Activated naive CD8-positive, alpha-beta T cell treated with anti-CD3 and anti-CD28 coated beads, Interleukin-2, amount 50 U/mL, for 24 hours (primary cell): ENCODE measurements at places on chromosomes 3 and 15.

DNA sequence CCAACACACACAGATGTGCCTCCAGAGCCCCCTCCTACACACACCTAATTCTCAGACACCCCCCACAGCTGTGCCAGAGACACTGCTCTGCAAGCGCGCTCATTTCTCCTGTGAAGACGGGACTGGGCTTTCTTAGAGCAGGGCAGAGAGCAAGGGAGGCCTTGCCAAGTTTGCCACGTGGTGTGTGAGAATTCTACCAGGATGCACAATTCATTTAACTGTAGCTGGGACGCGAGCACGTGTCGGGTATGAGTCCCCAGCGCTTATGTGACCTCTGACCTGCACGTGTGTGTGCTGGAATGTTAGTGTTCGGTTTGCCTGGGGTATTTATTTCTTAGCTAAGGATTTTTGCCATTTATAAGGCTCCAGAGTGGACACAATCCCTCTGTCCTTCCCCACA lies 37.0 kb downstream of the FEM1B start:
- DNase-seq: no peak

DNA sequence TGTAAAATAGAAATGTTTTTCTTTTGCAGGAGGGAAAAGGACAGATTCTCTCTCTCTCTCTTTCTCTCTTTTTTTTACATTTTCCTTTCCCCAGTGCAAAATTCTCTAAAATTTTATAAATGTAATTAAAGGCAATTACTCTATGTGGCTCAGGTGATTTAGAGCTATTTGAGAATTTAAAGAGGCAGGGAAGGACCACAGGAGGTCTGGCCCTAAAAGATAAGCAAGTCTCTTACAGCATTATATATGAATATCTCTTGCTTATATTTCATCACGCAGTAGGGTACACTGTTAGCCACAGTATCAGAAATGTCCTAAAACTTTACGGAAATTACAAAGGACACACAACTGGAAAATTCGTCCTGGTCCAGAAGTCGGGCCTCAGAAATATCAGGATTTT lies 70.5 kb upstream of the PPIB start:
- no peak for DNase-seq

GRCh38 chr3:69180869-69181591 lies 58.6 kb upstream of the LMOD3 start:
- no peak for DNase-seq

DNA sequence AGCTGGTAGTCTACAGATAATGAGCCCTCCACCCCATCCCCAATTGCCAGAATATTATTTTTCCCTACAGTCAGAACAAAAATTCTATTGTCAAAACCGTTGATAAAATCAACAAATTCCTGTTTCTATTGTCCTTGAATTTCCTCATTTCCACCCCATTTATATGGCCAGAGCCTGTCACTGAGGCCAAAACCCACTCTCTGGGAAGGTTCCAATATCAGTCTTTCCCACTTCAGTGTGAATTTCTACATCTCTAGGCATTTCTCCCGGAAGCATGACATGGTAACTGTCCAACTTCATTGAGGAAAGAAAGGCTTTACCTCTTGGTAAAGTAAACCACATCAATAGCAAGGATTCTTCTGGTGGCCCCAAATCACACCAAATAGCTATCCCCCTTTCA lies 41.6 kb downstream of the C2CD4A start:
- no peak for DNase-seq

DNA sequence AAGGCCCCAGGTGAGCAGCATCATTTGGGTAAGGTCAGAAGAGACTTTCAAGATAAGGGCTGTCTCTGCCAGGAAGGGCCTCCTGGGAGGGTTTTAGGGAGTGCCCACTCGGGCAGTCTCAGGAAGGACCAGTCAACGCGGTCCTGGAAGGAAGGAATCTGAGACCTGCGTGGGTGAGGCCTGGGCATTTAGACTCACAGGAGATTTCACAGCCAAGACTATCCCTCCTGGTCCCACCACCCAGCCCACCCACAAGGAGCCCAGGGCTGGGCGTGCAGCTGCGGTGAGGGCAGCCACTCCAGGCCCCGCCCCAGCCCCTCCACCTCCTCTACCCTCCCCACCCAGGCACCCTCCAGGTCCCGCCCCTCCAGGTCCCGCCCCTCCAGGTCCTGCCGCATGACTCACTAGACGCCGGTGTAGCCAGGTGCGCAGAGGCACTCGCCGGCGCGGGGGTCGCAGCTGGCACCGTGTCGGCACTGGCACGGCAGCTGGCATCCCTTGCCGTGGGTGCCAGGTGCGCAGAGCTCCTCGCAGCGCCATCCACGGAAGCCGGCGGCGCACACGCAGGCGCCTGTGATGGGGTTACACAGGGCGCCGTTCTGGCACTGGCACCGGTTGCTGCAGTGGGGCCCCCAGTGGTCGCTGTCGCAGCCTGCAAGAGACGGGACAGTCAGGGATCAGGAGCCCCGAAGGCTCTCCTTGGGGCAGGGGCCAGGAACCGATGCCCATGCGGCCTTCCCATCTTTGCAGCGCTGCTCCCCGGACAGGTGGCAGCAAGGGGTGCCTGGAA lies 112.7 kb downstream of the RAB11A start:
- peak; percentile 46 for DNase-seq

GRCh38 chr15:75095594-75095993 lies 72.2 kb downstream of the PPCDC start:
- no peak for DNase-seq

GRCh38 chr15:89007989-89008388 lies 80.3 kb upstream of the ABHD2 start:
- no peak for DNase-seq

DNA sequence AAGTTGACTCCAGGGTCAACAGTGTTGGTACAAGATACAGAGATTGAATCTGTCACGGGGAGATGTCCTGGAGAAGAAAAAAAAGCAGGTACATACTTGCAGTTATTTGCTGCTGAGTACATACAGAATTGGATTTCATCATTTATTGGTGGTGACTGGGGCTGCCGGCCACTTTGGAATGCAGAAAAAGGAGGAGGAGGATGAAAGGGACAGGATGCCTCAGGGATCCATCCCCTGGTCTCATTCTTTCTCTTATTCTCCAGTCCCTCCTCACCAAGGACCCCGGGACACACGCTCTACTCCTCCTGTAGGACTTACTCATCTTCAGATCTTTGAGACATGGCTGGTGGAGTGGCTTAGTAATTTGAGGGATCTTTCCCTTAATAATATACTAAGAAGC lies 30.0 kb upstream of the MEIS2 start:
- DNase-seq: no peak

GRCh38 chr15:40361640-40362039 lies 3.6 kb downstream of the DISP2 start:
- no peak for DNase-seq

- no peak for DNase-seq
Measured at GRCh38 chr3:133054586-133054985, 16.4 kb downstream of the TMEM108 start.

- DNase-seq: no peak
Measured at GRCh38 chr3:184358921-184359350, 2.5 kb downstream of the CLCN2 start.

- peak; percentile 25 for DNase-seq
Measured at GRCh38 chr15:66698318-66698961, 3.6 kb upstream of the SMAD6 start.

DNA sequence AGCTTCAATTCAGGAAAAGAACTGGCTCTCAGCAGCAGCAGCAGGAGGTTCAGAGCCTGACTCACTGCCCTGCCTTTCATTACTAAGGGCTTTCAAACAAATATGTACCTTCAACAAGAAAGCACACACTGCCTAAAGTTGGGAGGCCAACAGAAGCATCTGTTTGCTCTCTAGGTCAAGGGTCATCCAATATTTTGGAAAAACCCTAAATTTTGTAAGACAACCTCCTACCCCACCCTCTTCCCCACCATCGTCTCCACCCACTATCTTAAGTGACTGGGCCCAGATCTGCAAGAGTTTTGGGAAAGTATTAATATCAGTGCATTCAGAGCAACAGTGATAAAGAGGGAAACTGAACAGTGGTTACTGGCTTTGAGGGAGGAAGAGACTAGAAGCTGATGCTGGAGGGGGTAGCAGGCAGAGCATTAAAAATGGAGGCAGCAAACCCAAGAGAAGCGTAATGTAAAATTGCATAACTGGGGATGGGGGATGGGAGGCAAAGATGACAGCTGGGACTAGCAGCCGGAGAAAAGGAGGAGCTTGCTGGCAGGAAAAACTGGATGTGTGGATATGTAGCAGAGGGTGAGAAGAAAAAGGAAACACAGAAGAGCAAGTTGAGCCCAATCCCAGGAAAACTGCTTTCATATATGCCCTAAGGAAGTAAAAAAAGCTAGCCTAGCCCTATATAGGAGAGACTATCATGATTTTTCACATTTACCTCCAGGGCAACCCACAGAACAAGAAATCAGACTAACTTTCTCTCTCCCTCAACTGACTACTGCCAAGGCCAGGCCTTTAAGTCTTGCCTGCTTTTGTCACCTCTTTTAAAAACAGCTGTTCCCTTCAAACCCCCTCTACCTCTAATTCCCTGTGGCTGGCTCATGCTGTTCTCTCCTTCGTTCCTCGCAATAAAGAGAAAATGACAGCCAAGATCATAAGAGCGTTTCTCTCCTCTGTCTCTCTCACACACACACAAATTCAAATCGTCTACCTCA lies 31.4 kb downstream of the NPTN start:
- no peak for DNase-seq

DNA sequence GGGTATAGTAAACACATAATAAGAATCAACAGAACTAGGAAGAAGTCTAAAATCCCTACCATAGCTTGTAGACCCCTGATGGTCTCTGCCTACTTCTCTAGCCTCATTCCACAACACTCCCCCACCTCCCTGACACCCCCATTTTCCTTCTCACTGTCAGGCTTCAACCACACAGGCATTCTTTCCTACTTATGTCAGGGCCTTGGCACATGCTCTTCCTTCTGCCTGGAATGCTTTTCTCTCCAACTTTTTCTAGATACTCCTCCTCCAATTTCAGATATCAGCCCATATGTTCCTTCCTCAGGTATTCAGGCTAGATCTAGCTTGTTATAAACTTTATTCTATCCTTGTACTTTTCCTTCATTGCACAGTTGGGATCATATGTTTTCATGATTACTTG lies 106.0 kb upstream of the MRPL3 start:
- no peak for DNase-seq

GRCh38 chr3:135261214-135261775 lies 466.2 kb downstream of the EPHB1 start:
- DNase-seq: no peak

DNA sequence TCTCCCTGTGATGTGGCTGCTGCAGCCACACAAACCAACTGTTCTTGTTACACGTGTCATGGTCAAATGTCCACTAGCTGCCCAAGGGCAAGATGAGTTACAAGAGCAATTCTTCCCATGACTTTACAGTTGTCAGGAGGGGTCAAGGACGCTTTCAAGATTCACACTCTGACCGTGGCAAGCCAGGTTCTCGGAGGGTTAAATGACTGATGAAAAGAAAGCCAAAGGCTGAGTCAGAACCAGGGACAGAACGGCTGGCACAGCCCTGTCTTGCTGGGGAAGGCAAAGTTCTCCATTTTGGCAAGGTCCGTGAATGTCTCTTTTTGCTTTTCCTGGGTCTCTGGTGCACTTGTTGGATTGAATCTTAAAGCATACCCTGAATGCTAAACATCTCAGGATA lies 364.5 kb upstream of the ICE2 start:
- DNase-seq: no peak

- DNase-seq: no peak
Measured at GRCh38 chr3:185422677-185423076, 59.7 kb downstream of the MAP3K13 start.

- DNase-seq: no peak
Measured at GRCh38 chr3:130831719-130832400, 62.0 kb upstream of the ATP2C1 start.

- DNase-seq: no peak
Measured at GRCh38 chr3:194025951-194026350, 110.0 kb upstream of the HES1 start.

DNA sequence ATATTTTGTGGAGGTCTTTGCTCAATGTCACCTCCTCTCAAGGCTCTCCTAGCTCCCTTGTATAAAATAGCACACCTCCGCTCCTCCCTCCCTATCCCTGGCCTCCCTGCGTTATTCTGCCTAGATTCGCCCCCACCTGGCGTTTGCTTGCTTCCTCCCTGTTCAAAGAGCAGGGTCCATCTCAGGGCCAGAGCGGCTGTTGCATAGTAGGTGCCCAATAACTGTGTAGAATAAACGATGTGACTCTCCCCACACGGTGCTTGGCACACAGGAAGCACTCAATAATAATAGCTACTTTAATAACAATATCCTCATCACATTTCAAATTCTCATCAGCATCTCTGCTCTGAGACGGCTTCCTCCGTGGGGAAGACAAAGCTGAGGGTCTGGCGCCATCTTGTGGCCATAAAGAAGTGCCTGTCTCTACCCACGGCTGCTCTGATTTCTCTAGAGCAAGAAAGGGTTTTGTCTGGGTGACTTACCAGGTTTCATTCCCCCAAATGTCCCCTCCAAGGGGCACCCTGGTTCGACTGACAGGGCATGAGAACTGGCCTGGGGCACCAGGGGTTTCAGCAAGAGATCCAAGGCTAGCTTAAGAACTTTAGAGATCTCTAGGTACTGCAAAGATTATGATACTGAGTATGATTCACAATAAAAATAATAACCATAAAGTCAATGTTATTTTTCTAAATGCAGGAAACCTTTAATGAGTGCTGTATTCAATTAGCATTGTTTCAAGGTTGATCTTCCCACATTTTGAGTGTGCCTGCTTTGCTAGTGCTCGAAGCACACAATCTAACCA lies 16.1 kb downstream of the CD276 start:
- DNase-seq: peak; percentile 77

GRCh38 chr3:61182662-61183061 lies 68.6 kb downstream of the FHIT start:
- DNase-seq: no peak

DNA sequence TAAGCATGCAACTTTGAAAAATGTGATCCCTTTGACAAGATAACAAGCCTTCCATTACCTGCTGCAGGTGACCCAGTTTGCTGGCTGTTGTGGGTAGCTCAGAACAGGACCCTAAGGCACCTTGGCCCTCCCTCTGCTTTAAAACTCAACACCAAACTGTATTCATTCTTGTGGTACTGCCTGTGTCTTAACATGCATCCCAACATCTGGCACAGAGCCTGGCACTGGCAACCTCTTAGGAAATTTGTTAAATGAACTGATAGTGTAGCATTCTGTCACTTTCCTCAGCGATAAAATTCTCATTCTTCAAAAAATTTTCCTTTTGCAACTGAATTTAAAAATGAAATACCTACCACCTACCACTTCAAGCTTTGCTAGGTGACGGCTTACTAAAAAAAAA lies 287.3 kb upstream of the ADAMTS9 start:
- DNase-seq: no peak

DNA sequence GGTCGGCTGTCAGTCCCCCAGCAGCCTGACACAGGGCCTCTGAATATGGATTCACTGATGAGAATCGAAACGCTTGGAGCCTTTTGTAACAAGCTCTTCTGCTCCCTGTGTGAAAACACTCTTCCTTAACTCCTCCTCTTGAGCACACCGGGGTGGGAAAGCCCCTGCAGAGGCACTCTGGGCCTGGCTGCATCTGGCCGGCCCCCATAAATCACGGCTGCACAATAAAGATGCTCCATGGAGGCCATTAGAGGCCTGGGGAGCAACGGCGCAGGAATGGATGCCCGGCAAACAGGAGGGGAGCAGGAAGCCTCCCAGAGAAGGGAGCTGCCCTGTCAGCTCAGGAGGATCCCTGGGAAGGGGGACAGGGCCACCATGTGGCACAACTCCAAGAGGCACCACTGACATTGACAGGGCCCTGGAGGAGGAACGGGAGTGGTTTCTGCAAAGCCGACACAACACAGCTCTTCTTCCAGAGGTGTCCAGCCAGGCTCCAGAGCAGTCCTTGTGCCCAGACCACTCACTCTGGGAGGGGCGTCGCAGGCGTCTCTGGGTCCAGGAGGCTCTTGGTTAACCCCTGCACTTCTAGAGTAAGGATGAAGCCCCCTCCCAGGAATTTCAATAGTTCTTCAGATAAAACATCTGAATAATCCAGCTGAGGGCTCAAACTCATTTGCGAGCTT lies 509.3 kb upstream of the PPP2R3A start:
- no peak for DNase-seq
